NB4 (cell line): ENCODE measurements at places on chromosomes 12 and 14.

DNA sequence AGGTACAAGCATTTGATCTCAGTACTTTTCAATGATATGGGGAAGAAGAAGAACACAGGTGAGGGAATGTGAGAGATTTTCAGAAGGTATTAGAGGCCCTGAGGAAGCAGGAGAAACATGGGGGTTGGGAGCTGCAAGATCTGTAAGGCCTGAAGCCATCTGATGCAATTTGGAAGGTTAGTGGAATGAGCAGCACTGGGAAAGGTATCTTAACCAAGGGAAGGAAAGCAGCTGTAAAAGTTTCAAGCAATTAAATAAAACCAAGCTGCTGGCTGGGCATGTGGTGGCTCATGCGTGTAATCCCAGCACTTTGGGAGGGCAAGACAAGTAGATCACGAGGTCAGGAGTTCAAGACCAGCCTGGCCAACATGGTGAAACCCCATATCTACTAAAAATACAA is 104.4 kb upstream of the PARP11 start:
- no peak for DNase-seq

DNA sequence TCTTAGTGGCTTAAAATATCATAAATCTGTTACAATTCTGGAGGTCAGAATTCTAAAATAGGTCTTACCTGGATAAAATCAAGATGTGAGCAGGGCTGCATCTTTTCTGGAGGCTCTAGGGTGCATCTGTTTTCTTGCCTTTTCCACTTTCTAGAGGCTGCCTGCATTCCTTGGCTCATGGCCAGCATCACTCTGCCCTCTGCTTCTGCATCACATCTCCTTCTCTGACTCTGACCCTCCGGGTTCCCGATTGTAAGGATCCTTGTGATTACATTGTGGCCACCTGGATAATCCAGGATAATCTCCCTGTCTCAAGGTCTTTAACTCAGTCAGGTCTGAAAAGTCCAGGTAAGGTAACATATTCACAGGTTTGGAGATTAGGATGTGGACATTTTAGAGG is 11.0 kb upstream of the BMP4 start:
- DNase-seq: no peak

GRCh38 chr14:101050901-101051490 is 147.5 kb upstream of the RTL1 start:
- DNase-seq: no peak

- no peak for DNase-seq
These were observed 229.1 kb downstream of the MON2 start for GRCh38 chr12:62695696-62696095.

GRCh38 chr12:2479851-2480535 is 314.8 kb upstream of the FKBP4 start:
- DNase-seq: no peak

- no peak for DNase-seq
These were observed 83.3 kb upstream of the SLC38A4 start for GRCh38 chr12:46908936-46909635.

- DNase-seq: no peak
These were observed 14.1 kb downstream of the EIF5 start for GRCh38 chr14:103348154-103348553.

DNA sequence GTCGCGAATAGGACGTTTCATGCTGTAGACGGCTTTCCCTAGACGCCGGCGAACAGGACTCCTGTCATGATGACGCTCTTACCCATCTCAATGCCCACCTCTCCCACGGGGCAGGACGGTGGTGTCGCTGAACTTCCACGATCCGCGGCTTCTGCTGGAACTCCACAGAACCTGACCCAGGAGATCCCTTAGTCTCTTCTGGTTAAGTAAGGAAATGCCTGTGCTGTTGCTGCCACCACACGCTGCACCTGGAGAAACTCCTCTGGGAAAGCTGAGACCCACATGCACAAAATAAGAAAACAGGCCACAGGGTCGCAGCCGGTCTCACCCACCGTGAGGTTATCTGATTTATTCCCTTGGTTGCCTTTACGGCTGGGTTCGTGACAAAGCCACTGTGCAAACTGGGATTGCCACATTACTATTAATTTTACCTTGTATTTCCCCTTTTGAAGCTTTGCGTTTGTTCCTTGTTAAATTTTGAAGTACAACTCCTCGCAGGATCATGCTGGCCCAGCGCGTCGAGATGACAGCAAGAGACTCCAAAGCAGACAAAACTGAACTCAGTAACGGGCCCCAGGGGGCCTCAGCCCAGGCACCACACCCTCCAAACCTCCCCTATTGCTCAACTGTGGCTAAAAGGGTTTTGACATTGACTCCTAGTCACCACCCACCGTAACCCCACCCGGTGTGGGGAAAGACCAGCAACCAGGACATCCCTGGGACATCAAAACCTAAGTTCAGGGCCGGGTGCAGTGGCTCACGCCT is 9.2 kb upstream of the MMP17 start:
- DNase-seq: peak; percentile 100

GRCh38 chr12:15526033-15526432 is 203.7 kb downstream of the PTPRO start:
- peak; percentile 55 for DNase-seq

GRCh38 chr12:111311011-111311410 is 57.9 kb downstream of the PHETA1 start:
- no peak for DNase-seq

- DNase-seq: no peak
These were observed 1428.3 kb downstream of the AACS start for GRCh38 chr12:126493366-126494108.

- DNase-seq: peak; percentile 56
These were observed 37.3 kb upstream of the RCOR1 start for GRCh38 chr14:102554821-102555819.

DNA sequence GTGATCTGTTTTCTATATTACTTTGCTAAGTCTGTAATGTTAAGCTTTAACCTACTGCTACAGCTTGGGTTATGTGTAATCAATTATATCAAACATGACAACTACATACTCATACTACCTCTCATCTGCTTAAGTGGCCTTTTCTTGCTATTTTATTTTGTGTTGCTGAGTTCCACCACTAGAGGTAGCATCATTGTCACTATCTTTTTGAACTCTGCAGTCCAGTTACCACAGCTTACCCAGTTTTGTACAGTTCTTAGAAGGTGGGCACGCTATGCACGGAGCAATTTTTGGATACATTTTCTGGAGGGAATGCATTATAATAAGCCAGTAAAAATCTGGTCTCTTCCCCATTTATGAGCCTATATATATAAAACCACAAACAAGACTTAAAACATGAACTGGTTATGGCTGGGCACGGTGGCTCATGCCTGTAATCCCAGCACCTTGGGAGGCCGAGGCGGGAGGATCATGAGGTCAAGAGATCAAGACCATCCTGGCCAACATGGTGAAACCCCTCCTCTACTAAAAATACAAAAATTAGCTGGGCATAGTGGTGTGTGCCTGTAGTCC is 48.5 kb downstream of the SAV1 start:
- peak; percentile 54 for DNase-seq

DNA sequence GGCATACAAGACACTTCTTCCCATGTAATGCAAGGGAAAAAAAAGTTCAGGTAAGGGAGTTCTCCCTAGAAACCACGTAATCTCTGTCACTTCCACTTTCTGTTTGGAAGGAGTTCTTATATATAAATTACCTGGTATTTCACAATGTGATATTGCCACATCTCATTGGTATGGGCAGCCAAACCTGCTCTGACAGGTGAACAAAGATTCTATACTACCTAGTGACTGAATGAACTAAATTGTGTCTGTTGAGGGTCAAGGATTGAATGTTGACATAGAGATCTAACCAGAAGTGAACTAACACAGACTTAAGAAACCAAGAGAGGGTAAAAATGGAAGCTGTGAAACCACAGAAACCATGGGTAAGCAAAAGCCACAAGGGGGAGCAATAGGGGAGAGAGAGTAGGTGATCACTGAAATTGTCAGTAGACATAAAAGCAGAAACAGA is 161.3 kb downstream of the RPL10L start:
- DNase-seq: peak; percentile 59

DNA sequence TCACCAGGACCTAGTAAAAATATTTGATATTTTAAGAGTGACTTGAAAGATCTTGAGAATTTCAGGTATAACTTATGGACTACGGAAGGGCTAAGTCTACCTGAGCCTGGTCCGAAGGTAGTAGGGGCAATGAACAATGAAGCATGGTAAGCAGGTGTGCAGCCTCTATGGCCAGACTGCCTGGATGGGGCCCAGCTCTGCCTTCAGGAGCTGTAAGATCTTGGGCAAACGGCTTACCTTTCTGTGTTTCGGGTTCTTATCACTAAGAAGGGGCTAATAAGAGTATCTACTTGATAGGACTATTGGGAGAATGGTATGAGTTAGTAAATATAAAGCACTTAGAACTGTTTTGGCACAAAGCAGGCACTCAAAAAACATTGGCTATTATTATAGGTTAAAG is 19.1 kb upstream of the WASHC3 start:
- DNase-seq: no peak

GRCh38 chr12:7122811-7123769 is 5.6 kb downstream of the RBP5 start:
- DNase-seq: no peak

GRCh38 chr12:54438517-54438916 is 19.5 kb upstream of the ITGA5 start:
- DNase-seq: no peak

- no peak for DNase-seq
These were observed at the start of gene A2M for GRCh38 chr12:9115731-9116559. TSS of gene A2M (minus strand) at chr12:9115919. CDS start at chr12:9115849, 70 bp downstream.

DNA sequence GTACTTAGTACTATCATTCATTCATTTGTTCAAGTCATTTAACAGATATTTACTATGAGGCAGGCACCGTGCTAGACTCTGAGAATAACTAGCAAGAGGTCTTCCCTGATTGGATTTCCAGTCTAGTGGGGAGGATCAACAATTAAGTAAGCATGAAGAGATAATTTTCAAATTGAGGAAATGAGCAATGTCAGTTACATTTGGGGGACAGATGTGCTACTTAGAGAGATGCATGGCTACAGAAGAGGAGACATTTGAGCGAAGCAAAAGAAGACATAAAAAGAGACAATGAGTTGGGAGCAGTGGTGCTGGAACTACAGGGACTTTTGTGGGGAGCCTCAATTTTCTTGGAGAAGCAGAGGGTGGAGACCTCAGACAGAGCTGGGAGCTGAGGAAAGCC is 7.7 kb downstream of the KCNA5 start:
- DNase-seq: no peak

DNA sequence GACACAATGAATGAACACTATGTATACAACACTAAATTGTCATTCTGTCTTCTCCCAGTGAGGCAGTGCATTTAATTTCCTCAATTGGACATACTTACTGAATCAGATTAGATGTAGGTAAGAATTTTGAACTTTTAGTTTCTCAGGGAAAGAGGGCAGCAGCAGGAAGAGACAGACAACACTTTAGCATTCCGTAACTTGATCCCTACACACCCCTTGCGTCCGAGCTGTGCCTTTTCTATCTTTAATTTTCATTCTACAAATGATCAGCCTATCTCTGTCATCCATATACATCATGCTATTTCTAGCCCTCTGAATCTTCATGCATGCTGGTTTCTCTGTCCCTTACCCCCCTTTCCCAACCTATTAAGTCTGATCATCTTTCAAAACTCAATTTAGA is 358.0 kb upstream of the RPL10L start:
- no peak for DNase-seq

DNA sequence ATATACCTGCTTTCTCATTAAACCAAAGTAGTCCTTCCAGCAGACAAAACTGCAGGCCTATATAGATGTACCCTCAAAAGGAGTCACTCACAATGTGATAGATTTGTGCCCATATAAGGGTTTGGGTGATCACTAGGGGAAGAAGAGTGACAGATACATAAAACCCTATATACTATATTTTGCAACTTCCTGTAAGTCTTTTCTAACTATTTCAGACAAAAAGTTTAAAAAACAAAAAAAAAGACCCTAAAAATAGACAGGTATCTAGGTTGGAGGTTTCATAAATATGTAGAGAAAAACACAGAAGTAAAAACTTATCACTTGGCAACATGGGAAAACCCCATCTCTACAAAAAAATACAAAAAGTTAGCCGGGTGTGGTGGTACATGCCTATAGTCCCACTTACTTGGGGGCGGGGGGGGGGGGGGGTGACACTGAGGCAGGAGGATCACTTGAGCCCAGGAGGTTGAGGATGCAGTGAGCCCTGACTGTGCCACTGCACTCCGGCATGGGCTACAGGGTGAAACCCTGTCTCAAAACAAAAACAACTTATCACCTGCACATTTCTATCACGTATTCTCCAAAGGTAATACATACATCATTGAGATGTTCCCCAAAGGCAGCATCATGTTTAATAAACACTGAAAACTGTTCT is 2.9 kb downstream of the VCPKMT start:
- DNase-seq: no peak

DNA sequence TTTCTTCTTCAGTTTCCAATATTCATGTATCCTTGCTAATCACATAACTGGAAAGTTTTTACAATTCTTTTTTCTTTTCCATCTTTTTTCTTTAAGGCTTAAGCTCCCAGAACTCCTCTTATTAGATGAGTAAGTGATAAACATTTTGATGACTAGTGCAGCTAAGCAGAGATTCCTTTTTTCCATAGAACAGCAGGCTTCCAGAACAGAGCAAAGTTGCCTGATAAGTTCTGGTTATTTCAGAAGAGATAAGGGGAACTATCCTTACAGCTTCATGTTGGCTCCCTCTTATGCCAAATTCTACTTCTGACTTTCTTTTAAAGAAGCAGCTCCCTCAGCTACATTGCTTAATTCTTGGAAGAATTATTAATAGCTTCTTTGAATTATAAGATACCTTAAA is 194.7 kb upstream of the FAR2 start:
- DNase-seq: no peak

GRCh38 chr12:50925920-50926319 is 26.4 kb upstream of the HIGD1C start:
- no peak for DNase-seq

GRCh38 chr12:120324841-120325417 is 2.6 kb downstream of the PLA2G1B start:
- no peak for DNase-seq

GRCh38 chr12:80551897-80552296 is 107.9 kb downstream of the PTPRQ start:
- DNase-seq: no peak

- DNase-seq: no peak
These were observed 111.9 kb downstream of the HMGA2 start for GRCh38 chr12:65935906-65936901.

- DNase-seq: peak; percentile 61
These were observed 67.2 kb downstream of the RIC8B start for GRCh38 chr12:106841510-106842302.
